ENCODE measurements at places on chromosomes 11 and 22.
A peak's percentile ranks its signal among the peaks of the same experiment; 100 is the strongest.

DNA sequence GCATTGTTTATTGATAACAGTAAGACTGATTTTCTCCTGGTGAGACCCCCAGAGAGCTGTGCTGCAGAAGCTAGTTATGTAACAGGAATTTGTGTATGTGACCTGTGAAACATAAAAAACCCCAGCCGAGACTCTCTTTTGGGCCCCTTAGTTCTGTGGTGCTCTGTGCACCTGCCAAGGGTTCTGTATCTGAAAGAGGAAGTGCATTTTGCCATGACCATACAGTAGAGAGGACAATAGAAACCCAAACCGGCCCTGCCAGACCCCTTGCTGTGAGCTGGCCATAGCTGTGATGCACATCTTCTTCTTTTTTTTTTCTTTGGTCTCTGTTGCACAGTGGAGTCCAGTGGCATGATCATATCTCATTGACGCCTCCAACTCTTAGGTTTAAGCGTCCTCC is 31.4 kb upstream of the APOL5 start:
- DNase-seq: no peak

- peak; percentile 75 for DNase-seq
These were observed 76.4 kb upstream of the MTNR1B start for GRCh38 chr11:92892802-92893684.

DNA sequence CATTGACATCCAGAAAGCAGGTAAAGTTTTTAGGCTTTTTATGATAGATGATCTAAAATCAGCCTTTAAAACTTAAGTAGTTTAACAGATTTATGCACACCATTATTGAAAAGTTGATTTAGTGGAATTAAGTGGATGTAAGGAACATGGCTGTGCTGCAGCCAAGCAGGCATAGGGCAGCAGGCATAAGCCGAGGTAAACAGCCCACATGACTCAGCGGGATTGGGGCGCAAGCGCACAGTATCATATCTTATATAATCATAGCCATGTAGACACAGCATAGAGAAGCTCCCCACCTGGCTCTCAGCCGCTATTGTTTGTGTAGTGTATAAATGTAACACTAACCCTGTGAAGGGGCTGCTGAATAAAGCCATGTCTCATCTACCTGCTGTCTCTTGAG is 157.5 kb downstream of the WNT11 start:
- no peak for DNase-seq

GRCh38 chr11:115659061-115659963 is 155.1 kb upstream of the CADM1 start:
- DNase-seq: no peak

GRCh38 chr11:65291613-65292012 is 23.1 kb upstream of the CDC42EP2 start:
- DNase-seq: no peak

DNA sequence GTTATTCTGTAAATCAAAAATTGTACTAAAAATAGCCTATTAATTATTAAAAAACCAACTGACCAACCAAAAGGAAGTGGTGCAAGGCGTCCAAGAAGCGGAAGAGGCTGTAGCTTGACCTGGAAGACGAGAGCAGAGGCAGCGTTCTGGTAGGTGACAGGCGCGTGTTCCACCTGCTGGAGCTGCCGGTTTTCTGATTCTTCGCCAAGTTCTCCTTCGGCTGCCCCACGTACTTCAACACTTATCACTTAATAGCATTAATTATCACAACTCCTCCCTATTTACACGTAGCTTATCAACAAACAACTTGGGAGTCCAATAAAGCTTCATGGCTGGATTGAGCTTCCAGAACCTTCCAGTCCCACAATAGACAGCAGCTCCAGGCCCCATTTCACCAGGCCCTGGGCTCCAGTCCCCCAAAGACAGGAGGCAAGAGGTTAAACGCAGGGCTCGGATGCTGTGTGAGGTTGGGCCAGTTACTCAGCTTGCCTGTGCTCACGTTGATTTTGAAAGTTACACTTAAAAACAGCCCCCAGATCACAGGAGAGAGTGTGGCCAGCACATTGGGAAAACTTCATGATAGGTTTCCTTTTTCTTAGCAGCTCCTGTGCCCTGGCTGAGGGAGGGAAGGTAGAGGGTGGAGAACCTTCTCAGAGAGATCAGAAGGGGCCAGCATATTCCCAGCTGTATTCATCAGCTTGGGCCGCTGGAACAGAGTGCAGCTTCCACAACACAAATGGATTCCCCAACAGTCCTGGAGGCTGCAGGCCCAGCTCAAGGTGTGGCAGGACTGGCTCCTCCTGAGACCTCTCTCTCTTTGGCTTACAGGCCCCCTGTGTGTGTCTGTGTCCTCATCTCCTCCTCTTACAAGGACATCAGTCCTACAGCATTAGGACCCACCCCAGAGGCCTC is 54.2 kb upstream of the FGF3 start:
- no peak for DNase-seq

DNA sequence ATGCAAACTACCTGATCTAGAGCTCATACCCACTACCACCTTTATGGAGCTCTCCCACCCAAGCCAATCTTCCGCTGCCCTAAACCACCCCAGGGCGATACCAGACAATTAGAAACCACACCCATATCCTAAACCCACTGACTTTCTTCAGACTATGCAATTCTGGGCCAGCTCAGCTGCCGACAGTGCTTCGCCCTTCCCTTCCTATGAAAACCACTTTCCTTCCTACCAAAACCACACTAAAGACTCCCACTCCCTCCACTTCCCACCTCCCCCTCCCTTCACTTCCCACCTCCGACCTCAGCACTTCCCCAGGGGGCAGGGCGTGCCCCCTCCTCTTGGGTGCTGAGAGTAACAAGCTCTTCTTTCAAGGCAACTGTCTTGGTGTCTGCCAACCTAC is 25.1 kb downstream of the B3GAT1 start:
- DNase-seq: no peak

DNA sequence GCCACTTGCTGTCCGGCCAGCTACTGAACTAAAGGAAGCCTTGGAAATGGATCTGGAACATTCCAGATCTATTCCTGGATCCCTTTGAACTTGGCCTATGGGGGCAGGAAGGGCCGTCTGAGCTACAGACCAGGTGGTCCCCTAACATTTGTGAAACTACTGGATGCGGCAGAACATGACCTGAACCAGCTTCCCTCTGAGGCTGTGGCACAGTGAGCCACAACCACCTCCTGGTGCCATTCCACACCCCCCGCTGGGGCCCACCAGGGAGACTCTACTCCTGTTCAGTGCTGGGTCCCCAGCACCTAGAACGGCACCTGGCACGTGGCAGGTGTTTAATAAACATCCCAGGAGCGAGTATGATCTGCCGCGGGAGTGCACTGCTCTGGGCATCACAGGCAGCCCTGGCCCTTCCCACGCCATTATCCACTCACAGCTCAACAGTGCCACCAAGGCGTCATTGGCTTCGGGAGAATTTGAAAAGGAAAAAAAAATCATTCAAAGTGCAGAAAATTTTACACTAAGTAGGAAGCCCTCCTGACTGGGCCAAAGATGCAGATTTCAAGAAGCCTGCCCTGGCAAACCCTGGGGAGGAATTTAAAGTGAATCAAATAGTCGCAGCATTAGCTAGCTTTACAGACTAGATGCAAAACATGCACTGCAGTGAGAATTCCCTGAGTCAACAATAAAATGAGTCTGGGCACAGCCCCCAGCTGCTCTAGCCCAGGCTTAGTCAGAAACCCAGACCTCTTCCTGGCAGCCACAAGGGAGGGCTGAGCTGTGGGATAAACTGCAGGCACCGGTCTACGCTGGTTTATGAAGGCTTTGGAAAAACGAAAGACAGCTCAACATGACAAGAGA is 14.3 kb upstream of the EFCAB6 start:
- no peak for DNase-seq

- DNase-seq: no peak
These were observed 40.4 kb downstream of the ARFGAP2 start for GRCh38 chr11:47136327-47136726.

DNA sequence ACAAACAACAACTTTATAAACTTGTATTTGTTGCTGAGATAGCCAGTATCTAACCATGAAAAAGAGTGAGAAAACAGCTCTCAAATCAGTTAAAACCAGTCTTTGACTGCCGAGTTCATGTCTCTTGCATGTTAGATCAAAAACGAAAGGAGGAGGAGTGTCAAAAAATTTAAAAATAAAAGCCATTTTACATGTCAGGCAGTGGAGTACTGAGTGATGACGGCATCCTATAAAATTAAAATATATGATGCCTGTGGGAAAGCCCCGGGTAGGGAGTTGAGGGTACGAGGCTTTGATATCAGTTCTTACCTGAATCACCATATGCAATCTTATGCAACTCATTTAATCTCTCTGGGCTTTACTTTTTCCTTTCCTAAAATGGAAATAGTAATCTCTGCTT is 117.3 kb downstream of the ETS1 start:
- no peak for DNase-seq

DNA sequence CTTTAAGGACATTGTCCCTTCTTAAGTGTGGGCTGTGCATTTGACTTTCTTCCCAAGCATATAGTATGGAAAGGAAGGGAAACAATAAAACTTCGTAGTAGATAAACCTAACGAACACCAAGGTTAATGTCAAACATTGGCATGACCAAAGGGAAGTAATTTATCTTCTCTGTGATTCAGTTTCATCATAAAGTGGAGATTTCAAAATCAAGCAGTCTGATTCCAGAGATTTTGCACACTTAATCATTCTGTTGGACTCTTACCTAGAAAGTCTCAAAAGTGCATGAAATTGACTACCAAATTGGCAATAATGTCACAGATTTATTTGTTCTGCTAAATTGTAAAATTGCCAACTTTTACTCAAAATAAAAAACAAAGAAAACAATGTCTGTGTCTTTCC is 559.7 kb downstream of the JRKL start:
- DNase-seq: no peak

GRCh38 chr11:128686021-128686741 is 7.7 kb upstream of the FLI1 start:
- no peak for DNase-seq

- DNase-seq: no peak
These were observed 6.5 kb upstream of the NUP160 start for GRCh38 chr11:47854667-47855066.

GRCh38 chr11:19349340-19350025 is 108.7 kb upstream of the E2F8 start:
- no peak for DNase-seq

- no peak for DNase-seq
These were observed 31.1 kb downstream of the MRGPRX4 start for GRCh38 chr11:18203723-18204122.

DNA sequence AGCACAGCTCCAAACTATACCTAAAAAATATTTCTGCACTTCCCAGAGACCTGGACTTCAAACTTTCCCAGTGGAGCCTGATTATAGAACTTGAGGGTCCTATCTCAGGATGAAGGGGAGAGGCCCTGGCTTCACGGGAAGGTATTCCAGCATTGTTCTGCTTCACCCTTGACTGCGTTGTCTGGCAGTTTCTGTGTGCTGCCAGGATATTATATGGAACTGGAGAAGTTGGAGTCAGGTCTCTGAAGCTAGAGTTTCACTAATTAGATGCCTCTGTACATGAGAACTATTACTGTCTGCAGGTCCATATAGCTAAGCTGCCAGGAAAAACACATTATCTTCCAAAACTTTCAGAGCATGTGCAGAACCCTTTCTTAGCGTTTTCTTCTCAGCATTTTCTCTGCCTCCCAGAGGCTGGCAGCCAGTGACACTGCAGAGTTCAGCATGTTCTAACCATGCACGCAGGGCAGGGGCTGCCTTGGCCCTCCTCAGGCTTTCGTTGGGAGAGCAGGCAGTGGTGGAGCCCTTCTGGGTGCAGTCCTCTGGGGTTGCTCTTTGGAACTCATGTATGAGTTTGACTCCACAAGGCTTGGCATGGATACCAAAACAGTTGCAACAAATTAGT is 99.3 kb downstream of the CWC15 start:
- DNase-seq: no peak

- no peak for DNase-seq
These were observed 231.7 kb upstream of the NARS2 start for GRCh38 chr11:78806214-78807004.

DNA sequence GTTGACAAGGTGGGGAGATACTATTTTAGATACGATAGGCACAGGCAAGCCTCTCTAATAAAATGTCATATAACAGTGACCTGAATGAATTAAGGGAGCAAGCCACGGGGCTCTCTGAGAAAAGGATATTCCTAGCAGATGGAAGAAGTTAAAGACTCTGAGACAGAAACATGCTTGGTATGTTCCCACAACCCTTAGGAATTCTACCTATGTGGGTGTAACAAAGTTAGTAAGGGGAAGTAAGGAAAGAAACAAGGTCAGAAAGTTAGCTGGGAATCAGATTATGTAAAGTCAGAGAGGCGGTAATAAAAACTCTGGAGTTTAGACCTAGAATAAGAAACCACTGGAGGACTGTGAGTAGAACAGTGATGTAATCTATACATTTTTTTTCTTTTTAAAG is 59.7 kb upstream of the GDPD4 start:
- DNase-seq: no peak

GRCh38 chr22:24289114-24289513 is 18.5 kb downstream of the SPECC1L start:
- DNase-seq: no peak

GRCh38 chr11:23674866-23675265 is 814.6 kb upstream of the CCDC179 start:
- no peak for DNase-seq

DNA sequence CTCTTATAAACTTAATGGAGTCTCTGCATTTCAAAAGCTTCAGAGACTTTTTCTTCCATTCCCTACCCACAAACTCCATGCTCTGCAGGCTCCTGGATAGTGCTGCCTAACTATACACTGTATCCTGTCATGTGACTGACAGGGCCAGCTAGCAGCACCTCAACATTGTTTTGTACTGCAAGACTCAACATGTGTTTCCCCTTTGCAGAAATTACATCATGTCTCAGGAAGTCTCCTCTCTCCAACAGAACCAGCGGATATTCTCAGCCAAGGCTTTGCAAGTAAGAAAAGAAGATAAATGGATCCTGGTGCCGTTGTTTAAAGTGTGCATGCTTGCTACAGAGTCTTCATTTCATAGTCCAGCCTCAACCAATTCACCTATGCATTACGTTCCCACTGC is 164.0 kb upstream of the UBASH3B start:
- DNase-seq: no peak

DNA sequence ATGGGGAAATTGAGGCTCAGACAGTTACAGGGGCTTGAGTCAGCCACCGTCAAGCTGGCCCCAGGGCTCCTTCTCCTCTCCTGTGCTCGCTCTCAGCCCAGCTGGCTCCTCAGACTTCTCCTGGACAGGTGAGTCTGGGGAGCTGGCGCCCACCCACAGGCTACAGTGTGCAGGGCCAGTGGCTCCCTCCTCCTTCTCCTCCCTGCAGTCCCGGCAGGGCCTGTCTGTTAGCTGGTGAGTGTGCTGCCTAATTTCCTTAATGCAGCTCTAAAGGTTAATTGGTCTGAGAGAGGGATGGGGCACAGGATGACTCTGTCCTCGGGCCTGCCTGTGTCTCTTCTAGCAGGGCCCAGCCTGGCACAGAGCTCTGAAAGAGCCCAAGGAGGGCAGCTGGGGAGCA is 31.7 kb downstream of the LMO1 start:
- no peak for DNase-seq
